SJCRH30 (cell line): ENCODE measurements at places on chromosomes 11 and 22.

- H3K27me3 ChIP-seq, result peaks cover 11% of the 10 kb centered on the region
- no peak for DNase-seq
- H3K4me1 ChIP-seq, result no peaks in the 10 kb centered on the region
- no peak overlapping the region for H3K4me3 ChIP-seq
Measured at GRCh38 chr11:134503100-134503499, 91.1 kb upstream of the B3GAT1 start.

DNA sequence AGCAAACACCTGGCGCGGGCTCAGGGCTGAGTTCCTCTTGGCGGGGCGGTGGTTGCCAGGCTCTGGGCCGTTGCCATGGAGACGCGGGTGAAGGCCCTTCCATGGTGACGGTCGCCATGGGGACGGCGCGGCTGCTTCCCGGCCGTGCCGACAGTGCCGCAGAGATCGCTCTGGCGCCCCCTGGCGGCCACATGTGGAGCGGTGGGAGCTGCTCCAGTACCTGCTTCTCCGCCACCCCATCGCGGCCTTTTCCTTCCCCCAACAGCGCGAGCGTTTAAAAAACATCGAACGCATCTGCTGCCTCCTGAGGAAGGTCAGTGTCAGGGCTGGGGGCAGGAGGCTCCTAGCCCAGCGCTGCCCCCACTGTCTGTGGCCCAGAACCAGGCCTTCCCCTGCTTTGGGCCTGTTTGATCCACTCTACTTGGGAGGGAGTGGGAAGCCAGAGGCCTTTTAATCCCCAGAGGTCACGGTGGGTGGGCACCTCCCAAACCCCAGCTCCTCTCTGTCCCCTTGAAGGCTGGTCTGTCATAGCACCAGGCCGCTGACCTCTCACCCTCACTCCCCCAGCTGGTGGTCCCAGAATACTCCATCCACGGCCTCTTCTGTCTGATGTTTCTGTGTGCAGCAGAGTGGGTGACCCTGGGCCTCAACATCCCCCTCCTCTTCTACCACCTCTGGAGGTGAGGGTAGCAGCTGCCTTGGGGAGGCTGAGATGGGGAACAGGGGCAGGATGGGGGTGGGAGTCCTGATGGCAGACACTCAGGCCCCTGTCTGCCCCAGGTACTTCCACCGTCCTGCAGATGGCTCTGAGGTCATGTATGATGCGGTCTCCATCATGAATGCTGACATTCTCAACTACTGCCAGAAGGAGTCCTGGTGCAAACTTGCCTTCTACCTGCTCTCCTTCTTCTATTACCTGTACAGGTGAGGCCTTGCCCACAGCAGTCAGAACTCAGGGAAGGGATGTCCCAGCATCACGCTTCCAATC, 4.8 kb downstream of the CNIH2 start:
- no peak overlapping the region for H3K4me3 ChIP-seq
- H3K27ac ChIP-seq, result no peak overlapping the region
- H3K27me3 ChIP-seq, result no peaks in the 10 kb centered on the region
- peak; percentile 98 for DNase-seq

- no peak for DNase-seq
- H3K4me1 ChIP-seq, result peaks cover 3% of the 10 kb centered on the region; the same call in 1 of the 2 replicates
Measured at GRCh38 chr11:8593455-8593854, 573 bp downstream of the STK33 start.

- H3K27me3 ChIP-seq, result no peaks in the 10 kb centered on the region
- H3K36me3 ChIP-seq, result no peaks in the 10 kb centered on the region
- peak; percentile 63 for DNase-seq
Measured at GRCh38 chr11:44524751-44525201, 40.7 kb upstream of the CD82 start.
